ENCODE measurements at places on chromosomes 6 and 20. TPM values are rescaled to one million over a fixed set of nuclear protein-coding genes. Genes with fewer than 3 reads are reported as not detected.

- H3K27me3 ChIP-seq, result peaks cover 35% of the 10 kb centered on the region
- H3K4me3 ChIP-seq, result peak overlapping the region; percentile 53
- peak overlapping the region; percentile 74 for H3K27ac ChIP-seq
- peak; percentile 84 for DNase-seq
Measured at GRCh38 chr20:1946762-1947534, 46.9 kb downstream of the PDYN start.

Gene HLA-DPA1
- polyA plus RNA-seq, result 466 TPM

GRCh38 chr6:130557481-130558112 is 191.8 kb downstream of the TMEM200A start:
- no peaks in the 10 kb centered on the region for H3K4me1 ChIP-seq
- H3K27ac ChIP-seq, result no peak overlapping the region
- DNase-seq, result no peak
- no peak overlapping the region for H3K4me3 ChIP-seq
- H3K27me3 ChIP-seq, result no peaks in the 10 kb centered on the region

DNA sequence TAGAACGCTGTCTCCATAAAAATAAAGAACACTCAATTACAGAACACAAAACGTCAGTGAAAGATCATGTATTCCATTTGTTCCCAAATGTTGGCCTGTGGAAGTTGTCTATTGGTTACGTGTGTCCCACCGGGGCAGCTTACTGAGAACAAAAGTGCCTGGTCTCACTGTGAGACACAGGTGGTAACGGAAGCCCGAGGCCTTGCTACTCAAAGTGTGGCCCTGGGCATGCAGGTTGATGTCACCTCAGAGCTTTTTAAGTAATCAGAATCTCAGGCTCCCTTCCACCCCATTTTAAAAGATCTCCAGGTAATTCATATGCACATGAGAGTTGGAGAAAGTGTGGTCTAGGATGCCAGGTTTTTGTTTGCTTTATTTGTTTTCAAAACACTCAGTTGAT is 422.5 kb upstream of the OPRM1 start:
- no peak for DNase-seq
- H3K27ac ChIP-seq, result no peak overlapping the region
- H3K4me1 ChIP-seq, result no peaks in the 10 kb centered on the region
- H3K27me3 ChIP-seq, result no peaks in the 10 kb centered on the region
- H3K36me3 ChIP-seq, result no peaks in the 10 kb centered on the region

Data from spleen (tissue), 13 donors.